ENCODE measurements at places on chromosomes 6 and 20.

GRCh38 chr6:99661870-99662269 is 55.2 kb downstream of the PRDM13 start:
- no peaks in the 10 kb centered on the region for H3K27me3 ChIP-seq
- no peak overlapping the region for H3K4me3 ChIP-seq
- no peak for DNase-seq
- H3K27ac ChIP-seq: no peak overlapping the region

GRCh38 chr6:166415306-166415705 is 32.6 kb upstream of the MPC1 start:
- H3K4me1 ChIP-seq: no peaks in the 10 kb centered on the region
- H3K27me3 ChIP-seq: no peaks in the 10 kb centered on the region
- H3K27ac ChIP-seq: peak overlapping the region; percentile 22
- no peak for DNase-seq

- no peaks in the 10 kb centered on the region for H3K36me3 ChIP-seq
- H3K4me3 ChIP-seq: no peak overlapping the region
- H3K27me3 ChIP-seq: no peaks in the 10 kb centered on the region
- DNase-seq: no peak
- H3K27ac ChIP-seq: no peak overlapping the region
Measured at GRCh38 chr6:97524811-97525210, 241.8 kb upstream of the MMS22L start.

- no peaks in the 10 kb centered on the region for H3K36me3 ChIP-seq
- DNase-seq: no peak
- H3K4me3 ChIP-seq: no peak overlapping the region
- no peaks in the 10 kb centered on the region for H3K4me1 ChIP-seq
- H3K27ac ChIP-seq: no peak overlapping the region
Measured at GRCh38 chr20:60049601-60050000, 91.4 kb downstream of the CDH26 start.

DNA sequence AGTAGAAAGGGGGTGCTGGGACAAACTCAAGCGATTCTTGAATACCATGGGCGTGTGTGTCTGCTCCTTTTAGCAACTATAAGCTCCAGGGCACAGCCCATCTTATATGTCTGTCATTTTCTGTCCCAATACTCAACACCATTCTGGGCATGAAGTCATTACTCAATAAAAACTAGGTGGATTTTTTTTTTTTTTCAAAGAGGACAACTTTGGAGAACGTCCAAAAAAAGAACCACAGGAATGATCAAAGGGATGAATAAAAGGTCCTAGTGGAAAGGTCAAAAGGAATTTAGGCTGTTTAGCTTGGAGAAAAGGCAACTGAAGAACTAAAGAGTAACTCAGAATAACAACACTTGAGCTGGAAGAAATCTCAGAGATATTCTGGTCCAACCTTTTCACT is 24.4 kb downstream of the UQCC1 start:
- no peak overlapping the region for H3K27ac ChIP-seq
- no peak overlapping the region for H3K4me3 ChIP-seq
- no peaks in the 10 kb centered on the region for H3K27me3 ChIP-seq
- no peaks in the 10 kb centered on the region for H3K36me3 ChIP-seq
- DNase-seq: no peak
- H3K4me1 ChIP-seq: no peaks in the 10 kb centered on the region

DNA sequence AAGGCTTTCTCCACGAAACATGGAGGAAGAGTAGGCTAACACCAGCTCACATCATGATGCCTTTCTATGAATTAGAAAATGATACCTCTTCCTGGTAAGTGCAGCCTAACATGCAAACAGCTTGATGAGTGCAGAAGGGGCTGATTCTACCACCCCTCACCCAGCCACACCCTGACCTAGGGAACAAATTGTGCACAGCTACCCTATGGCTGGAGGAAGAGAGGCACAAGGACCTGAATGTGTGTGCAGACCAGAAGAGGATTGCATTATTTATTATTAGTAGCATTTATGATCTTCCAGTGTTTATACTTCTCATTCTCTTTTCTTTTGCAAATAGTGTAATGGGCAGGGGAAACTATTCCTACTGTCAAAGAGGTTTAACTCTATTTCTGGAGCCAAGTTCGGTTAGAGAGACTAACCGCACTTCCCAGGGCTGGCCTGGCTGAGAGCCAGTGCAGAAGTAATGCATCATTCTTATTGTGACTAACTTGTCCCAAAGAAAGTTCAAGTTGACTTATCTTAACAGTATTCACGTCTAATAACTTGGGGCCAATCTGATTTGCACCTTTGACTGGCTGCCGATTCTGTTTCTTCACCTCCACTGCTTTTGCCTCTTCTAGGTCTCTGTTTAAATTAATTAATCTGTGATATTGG is 237.5 kb downstream of the CD83 start:
- peak; percentile 55 for DNase-seq
- no peaks in the 10 kb centered on the region for H3K27me3 ChIP-seq
- H3K27ac ChIP-seq: no peak overlapping the region
- H3K4me1 ChIP-seq: no peaks in the 10 kb centered on the region
- H3K4me3 ChIP-seq: no peak overlapping the region

- no peak for DNase-seq
- no peak overlapping the region for H3K4me3 ChIP-seq
- H3K4me1 ChIP-seq: no peaks in the 10 kb centered on the region
Measured at GRCh38 chr6:119957195-119957594, 607.6 kb upstream of the MAN1A1 start.

- no peaks in the 10 kb centered on the region for H3K27me3 ChIP-seq
- H3K36me3 ChIP-seq: no peaks in the 10 kb centered on the region
- H3K27ac ChIP-seq: peak overlapping the region; percentile 28
- H3K4me1 ChIP-seq: peaks cover 16% of the 10 kb centered on the region
Measured at GRCh38 chr20:48812600-48813445, 15.0 kb downstream of the PREX1 start.

GRCh38 chr6:4781967-4782575 is 5.9 kb downstream of the CDYL start:
- no peaks in the 10 kb centered on the region for H3K4me1 ChIP-seq
- DNase-seq: no peak
- no peaks in the 10 kb centered on the region for H3K36me3 ChIP-seq
- no peak overlapping the region for H3K4me3 ChIP-seq
- H3K27ac ChIP-seq: no peak overlapping the region
- no peaks in the 10 kb centered on the region for H3K27me3 ChIP-seq

GRCh38 chr6:14658030-14658429 is 540.5 kb downstream of the CD83 start:
- H3K27ac ChIP-seq: no peak overlapping the region
- no peaks in the 10 kb centered on the region for H3K36me3 ChIP-seq
- H3K4me1 ChIP-seq: peaks cover 4% of the 10 kb centered on the region
- no peak overlapping the region for H3K4me3 ChIP-seq
- H3K27me3 ChIP-seq: no peaks in the 10 kb centered on the region

All from Peyer's patch (tissue), 4 donors.